ENCODE measurements at places on chromosomes 2 and 18. TPM values are rescaled to one million over a fixed set of nuclear protein-coding genes. Genes with fewer than 3 reads are reported as not detected.

Gene ZBTB7C
- not detected for total RNA-seq

Gene BCL2
- total RNA-seq: 0.27 TPM

Gene POTEI
- 0.05 TPM for total RNA-seq

Gene PTPN4
- 14.5 TPM for total RNA-seq

Gene CHST9
- total RNA-seq: not detected

Gene CD207
- not detected for total RNA-seq

Gene CPLX4
- total RNA-seq: not detected

Gene RAB27B
- total RNA-seq: under 0.01 TPM

Gene GALNT13
- total RNA-seq: not detected

Gene RAB12
- total RNA-seq: 56.8 TPM

Gene DNAJC5G
- not detected for total RNA-seq

Gene PTRHD1
- total RNA-seq: 61.0 TPM

All from mammary microvascular endothelial cell (primary cell).